Nephron progenitor cell (in vitro differentiated cells): ENCODE measurements at places on chromosomes 12 and 14.
A peak's percentile ranks its signal among the peaks of the same experiment; 100 is the strongest.

- DNase-seq, result peak; percentile 67
These were observed 440 bp upstream of the ISM2 start for GRCh38 chr14:77498984-77499527.

GRCh38 chr14:32201193-32201815 is 541 bp upstream of the RNU6-7 start:
- peak; percentile 93 for DNase-seq

GRCh38 chr12:112419297-112420133 is 768 bp downstream of the PTPN11 start:
- DNase-seq, result peak; percentile 51

- no peak for DNase-seq
These were observed 85.1 kb downstream of the DRAM1 start for GRCh38 chr12:101962486-101962885.

DNA sequence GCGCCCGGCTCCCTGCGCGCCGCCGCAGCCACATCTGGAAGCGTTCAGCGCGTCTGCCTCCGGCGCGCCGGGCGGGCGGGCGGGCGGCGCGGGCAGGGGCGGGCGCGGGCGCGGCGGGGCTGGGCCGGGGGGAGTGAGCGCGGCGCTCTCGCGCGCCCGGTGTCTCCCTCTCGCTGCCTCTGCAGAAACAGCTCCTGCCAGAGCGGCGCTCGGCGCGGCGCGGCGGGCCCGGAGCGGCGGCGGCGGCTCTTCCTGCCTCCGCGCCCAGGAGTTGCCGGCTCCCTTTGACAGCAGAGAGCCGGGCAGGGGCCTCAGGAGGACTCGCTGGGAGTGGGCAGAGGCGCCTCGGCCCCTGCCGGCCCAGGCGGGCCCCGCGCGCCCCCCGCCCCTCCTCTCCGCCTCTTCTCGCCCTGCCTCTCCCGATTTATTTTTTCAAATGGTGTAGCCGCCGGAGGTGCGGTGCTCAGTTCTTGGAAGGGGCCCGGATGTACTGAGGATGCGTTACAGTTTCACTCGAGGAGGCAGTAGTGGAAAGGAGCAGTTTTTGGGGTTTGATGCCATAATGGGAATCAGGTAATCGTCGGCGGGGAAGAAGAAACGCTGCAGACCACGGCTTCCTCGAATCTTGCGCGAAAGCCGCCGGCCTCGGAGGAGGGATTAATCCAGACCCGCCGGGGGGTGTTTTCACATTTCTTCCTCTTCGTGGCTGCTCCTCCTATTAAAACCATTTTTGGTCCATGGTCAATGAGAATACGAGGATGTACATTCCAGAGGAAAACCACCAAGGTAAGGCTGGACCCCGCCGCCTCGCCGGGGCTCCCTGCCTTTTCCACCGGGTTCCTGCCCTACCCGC is at the start of gene CACNA1C:
Gene CACNA1C (plus strand): TSS at position 162 of the 853 bp plus-strand sequence. CDS start 576 bp downstream, at position 738.
- DNase-seq, result peak; percentile 81

DNA sequence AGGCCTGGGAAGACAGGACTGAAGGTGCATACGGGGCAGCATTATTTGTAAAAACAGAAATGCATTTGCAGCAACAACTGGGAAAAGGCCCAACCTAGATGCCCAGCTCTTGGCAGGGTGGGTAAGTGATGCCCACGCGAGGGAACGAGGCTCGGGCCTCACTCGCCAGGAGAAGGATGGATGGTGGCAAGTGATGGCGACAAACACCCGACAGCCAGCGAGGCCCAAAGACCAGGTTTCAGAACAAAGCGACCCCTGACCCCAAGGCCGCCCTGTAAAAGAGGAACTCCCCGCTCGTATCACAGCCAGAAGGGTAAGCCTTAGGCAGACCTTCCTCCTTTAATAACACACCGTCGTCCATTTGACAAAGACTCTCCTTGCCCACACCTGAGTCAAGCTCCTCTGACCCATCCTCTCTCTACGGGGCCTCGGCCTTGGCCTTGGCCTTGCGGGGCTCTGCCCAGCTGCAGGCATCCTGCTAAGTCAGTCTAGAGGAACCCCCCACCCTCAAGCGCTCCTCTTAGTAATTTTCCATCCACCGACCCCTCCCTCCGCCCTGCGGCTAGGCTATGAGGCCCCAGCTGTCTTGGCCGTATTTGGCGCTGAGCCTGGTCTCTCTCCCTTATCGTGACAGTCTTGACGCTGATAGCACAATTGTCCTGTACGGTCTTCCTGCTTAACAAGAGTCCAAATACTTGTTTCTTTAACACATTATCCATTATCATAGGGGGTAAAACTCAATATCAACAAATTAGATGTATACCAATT is 80.2 kb downstream of the NCOR2 start:
- no peak for DNase-seq

DNA sequence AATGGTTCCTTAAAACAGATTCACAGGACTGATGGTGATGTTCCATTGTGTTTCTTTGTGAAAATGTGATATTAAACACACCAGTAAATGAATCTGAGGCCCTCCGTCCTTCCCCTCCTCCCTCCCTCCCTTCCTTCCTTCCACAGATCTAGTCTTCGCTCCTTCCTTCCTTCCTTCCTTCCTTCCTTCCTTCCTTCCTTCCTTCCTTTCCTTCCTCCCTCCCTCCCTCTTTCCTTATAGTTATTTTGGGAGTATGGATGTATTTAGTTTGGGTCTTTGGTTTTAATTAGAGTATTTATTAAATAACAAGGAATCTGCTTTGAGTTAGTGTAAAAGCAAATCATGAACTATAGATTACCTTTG is 410.8 kb downstream of the PCNX1 start:
- no peak for DNase-seq

DNA sequence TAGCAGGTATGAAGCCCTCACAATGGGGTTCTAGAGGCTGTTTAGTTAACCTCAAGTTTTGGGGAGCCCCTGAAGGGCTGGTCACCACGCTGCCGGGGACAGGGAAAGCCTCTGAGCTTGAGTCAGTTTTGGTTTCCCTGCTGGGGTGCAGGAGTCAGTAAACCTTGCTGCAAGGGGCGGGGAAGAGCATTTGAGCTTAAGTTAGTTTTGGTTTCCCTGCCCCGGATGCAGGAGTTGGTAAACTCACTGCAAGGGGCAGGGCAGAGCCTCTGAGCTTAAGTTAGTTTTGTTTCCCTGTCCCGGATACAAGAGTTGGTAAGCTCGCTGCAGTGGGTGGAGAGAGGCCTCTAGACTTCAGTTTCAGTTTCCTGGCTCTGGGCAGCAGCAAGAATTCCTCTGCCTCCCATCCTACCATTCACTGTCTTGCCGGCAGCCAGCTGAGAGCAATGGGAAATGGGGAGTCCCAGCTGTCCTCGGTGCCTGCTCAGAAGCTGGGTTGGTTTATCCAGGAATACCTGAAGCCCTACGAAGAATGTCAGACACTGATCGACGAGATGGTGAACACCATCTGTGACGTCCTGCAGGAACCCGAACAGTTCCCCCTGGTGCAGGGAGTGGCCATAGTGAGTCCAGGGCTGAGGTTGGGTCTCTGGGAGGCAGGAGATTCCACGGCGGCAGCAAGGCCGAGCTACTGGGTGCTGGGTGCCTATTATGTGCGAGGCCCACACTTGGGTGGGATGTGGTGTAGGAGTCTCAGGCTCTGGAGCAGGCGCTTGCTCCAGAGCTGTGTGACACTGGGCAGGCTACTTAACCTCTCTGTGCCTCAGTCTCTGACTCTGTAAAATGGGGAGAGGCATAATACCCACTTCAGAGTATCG is at the start of gene OAS2:
Gene OAS2 (plus strand): TSS at position 357 of the 878 bp plus-strand sequence. CDS start 90 bp downstream, at position 447.
- DNase-seq, result no peak

DNA sequence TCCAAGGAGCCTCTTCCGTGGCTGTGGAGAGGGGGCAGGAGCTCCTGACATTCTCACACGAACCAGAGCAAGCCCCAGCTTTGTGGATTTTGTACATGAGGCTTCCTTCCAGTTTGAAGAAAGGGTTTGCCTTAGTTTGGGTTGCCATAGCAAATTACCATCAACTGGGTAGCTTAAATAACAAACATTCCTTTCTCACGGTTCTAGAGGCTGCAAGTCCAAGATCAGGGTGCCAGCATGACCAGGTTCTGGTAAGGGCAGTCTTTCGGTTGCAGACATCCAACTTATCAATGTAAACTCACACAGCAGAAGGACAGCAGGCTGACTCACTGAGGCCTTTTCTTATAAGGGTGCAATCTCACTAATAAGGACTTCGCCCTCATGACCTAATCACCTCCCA is 25.9 kb upstream of the STAB2 start:
- DNase-seq, result no peak

DNA sequence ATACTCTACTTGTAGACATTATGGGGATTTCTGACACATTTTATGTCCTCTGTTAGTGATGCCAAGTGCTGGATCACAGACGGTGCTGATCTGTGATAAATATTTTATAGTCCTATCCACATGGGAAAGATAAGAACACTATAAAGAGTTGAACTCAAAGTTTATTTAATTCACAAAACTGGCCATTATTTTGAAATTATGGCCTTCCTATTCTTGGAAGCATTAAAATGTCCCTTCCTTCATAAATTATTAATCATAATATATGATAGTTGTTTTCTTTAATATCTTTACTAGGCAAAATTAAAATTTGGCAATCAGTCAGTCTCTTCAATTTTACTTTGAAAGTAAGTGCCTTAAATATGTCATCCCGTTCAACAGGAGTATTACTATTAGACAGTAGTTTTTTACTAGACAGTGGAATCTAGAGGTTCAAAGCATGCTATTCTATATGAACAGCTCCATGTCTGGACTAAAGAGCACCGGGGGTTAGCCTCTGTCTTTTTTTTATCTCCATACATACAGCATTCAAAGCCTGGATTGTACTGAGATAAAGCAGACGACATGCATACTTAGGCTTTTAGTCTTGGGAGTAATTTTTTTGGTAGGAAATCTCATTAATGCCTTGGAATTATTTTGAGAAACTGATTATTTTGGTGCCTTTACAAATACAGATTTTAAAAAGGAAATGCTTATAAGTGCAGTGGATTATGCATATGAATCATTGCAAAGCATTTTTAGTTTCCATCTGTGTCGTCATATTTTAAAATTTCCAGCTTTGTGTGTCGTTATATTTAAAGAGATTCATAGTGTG is 306.1 kb upstream of the RGS6 start:
- no peak for DNase-seq

- no peak for DNase-seq
These were observed 60.8 kb downstream of the RASSF3 start for GRCh38 chr12:64670919-64671639.

- no peak for DNase-seq
These were observed 138.4 kb upstream of the G2E3 start for GRCh38 chr14:30420515-30420914.
